Epithelial cell of prostate (primary cell): ENCODE measurements at places on chromosomes 5 and 9.

DNA sequence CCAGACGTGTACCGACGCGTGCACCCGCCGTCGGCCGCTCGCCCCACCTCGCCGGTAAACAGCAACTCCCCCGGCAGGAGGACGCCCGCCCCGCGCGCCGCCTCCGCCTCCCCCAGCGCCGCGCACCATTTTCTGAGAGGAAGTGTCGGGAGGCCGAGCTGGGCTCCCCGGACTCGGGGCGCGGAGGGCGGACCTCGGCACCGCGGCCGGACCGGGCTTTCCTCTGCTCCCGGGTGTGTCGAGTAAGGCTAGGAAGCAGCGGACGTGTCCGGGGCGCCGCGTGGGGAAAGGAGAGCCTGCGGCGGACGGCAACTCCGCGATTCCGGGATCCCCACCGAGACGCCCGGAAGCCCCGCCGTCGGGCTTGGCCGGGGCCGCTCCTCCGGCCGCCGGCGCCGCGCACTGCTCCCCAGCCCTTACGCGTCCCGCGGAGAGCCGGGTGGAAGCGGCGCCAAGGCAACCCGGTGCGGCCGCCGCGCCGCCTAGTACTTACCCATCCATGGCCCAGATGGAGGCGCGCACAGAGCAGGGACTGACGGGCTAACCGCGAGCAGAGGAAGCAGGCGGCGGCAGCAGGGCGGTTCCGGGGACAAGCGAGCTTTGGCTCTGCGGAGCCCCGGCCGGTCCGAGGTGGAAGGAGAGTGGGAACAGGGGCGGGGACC is at the start of gene PTBP3:
TSS of gene PTBP3 (minus strand) at position 643 of the 662 bp plus-strand sequence. CDS start 35,754 bp downstream, outside the sequence.
- DNase-seq: no peak

- DNase-seq: no peak
Measured at GRCh38 chr5:166784545-166785078, 1506.8 kb upstream of the WWC1 start.

DNA sequence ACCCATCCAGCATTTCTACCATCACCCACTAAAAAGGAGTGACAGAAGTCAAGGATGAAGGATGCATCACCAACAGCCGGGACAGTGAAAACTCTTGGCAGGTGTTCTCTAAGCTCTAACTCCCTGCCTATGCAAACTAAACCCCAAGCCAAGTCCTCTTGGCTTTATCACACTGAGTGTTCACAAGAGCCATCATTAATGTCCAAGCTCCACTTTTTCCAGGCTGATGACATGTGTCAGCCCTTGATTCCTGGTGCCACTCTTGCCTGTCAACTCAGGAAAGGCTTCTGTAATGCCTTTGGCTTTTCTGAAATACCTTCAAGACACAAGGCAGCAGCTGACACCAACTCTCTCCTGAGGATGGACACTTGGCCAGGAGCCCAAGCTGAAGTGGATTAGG is 86.9 kb downstream of the NR6A1 start:
- no peak for DNase-seq

- DNase-seq: no peak
Measured at GRCh38 chr5:87579678-87580077, 166.9 kb upstream of the CCNH start.

- no peak for DNase-seq
Measured at GRCh38 chr5:181173420-181174342, 26.3 kb downstream of the OR2V2 start.

- no peak for DNase-seq
Measured at GRCh38 chr5:94209774-94210355, 408.5 kb downstream of the KIAA0825 start.

- DNase-seq: no peak
Measured at GRCh38 chr9:13049223-13049622, 230.3 kb downstream of the MPDZ start.
